PC-3 (cell line): ENCODE measurements at places on chromosomes 2 and 18.

DNA sequence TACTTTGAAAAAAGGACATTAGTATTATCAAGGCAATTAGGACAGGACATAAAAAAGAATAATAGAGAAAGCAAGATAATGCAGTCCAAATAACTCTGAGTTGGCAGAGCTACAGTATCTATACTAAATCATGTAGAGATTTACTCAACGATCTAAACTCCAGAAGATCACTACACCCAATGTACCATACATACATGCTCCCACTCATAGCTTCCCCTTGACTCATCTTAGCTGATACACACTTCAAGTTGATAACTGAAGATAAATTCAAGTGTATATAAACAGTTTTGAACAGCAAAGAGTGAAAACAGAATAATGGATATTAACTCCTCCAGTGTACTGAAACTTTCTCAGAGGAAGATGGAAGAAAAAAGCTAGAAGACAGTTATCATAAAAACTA, 78.5 kb downstream of the SESTD1 start:
- peak; percentile 1 for DNase-seq

DNA sequence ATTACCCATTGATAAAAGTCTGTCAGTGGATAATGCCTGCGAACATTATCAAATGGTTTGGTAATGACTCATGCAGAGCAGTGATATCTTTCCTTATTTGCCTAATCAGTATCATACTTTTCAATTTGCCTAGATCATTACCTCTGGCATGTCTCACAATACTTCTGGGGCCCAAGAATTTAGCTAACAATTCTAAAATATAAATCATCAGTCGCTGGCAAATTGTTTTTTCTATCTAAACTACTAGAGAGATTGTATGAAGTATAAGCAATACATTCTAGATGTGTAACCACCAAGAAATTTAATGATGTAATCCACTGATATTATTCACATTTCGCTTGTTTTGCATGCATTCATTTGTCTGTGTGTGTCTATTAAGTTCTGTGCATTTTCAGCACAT, 191.2 kb upstream of the CDH19 start:
- DNase-seq = no peak

DNA sequence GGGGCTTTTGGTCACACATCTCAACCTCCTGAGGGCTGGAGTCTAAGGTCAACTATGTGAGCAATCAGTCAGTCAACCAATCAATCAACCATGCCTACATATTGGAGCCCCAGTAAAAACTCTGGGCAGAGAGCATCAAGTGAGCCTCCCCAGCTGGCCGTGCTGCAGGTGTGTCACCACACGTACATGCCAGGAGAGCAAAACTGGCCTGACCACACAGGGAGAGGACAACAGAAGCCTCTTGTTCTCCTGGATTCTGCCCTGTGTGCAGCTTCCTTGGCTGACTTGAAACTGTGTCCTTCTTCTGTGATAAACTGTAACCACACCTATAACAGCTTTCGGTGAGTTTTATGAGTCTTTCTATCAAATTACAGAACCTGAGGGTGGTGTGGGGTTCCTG, 25.9 kb downstream of the GPR35 start:
- DNase-seq = peak; percentile 13

DNA sequence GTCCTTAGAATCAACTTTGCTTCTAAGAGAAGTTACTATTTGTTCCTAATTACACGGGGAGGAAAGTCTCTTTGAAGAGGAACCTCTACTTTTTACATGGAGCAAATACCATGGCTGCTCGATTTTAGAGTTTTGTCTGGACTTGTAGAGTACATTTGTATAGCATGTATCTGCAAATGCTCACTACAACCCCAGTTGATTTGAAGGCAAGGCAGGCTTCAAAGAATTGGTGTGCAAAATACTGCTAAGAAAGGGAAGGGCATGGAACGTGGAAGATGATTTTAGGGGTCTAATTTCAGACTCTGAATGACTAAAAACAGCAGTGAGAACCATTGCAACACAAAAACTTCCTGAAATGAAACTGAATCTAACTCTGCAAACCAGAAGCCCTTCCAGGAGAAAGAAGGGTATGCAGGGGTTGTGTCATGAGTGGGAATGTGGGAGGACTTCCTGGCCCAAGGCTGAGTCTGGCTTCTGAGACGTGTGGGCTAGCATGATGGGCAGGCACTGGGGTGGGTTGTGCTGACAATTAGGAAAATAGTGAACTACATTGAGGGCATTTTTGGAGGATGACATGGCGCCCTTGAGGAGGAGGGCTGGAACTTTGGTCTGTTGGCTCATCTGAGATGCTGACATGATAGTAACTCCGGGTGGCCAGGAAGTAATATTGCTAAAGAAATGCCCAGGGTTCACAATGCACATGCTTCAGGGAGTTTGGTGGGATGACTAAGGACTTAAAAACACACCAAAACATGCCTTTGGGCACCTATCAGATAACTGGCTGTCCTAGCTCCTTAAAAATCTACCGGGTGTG, 18.9 kb upstream of the IL1R2 start:
- DNase-seq = peak; percentile 79

DNA sequence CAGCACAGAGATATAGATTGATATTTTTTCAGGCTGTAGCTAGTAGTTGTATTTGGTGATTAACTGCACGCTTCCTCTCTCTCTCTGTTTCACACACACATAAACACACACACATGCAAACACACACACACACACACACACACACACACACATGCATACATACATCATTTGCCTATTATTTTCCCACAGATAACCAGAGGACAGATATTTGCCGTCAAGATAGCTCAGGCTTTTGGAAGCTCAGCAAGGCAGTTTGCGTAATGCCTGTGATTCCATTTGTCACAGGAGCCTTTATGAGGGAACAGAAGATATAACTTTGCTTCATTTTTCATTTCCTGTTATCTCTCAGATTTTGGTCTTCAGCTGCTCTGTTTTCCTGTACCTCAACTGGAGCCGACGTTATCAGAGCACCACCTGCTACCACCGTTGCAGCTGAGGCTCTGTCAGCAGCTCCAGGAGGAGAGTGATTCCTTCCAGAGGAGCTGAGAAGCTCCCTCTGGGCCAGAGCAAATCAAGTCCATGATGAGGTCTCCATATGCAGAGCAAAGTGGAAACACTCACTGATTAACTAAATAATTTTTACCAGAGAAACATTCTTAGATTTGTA, 341.9 kb upstream of the PIK3C3 start:
- no peak for DNase-seq

GRCh38 chr2:23722255-23722654, 204.7 kb downstream of the ATAD2B start:
- no peak for DNase-seq

DNA sequence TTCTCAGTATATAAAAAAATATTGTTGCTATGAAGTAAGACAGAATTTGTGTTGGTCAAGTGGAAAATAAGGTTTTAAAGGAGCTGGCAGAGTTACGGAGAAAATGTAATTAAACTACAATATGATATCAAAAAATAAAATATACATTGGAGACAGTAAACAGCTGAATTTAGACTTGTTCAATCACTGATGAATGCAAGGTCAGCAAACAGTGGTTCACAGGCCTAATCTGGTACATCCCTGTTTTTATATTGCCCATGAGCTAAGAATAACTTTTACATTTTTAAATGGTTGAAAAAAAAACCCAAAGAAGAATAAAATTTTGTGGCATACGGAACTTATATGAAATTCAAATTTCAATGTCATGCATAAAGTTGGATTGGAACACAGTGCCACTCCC, 131.0 kb upstream of the TRIB2 start:
- no peak for DNase-seq

DNA sequence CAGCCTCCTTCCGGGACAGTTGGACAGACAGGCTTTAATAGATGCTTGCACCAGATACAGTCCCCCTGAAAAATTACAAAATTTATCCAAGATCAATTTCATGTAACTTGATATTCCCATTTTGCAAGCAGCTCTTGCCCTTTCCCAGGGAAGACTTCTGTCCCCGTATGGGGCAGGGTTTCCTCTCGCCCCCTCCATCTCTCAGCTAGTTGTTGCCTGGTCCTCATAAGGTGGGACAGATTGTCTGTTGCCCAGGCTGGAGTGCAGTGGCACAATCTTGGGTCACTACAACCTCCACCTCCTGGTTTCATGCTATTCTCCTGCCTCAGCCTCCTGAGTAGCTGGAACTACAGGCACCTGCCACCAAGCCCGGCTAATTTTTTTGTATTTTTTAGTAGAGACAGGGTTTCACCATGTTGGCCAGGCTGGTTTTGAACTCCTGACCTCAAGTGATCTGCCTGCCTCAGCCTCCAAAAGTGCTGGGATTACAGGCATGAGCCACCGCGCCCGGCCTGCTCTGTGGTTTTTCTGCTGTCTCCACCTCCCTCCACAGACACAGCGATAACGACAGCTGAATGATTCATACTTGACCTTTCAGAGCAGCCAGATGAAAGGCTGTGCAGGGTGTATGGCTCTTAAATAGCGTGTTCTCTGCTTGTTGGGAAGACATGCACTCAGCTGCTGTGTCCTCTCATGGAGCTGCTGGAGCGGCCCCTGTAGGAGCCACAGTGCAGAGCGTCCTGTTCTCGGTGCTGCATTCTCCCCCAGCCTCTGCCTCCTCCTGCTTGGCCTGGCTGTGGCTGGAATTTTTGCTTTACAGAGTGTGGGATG, 61.4 kb downstream of the TTC39C start:
- DNase-seq = peak; percentile 81

GRCh38 chr2:25281522-25281921, 60.2 kb downstream of the DNMT3A start:
- no peak for DNase-seq

DNA sequence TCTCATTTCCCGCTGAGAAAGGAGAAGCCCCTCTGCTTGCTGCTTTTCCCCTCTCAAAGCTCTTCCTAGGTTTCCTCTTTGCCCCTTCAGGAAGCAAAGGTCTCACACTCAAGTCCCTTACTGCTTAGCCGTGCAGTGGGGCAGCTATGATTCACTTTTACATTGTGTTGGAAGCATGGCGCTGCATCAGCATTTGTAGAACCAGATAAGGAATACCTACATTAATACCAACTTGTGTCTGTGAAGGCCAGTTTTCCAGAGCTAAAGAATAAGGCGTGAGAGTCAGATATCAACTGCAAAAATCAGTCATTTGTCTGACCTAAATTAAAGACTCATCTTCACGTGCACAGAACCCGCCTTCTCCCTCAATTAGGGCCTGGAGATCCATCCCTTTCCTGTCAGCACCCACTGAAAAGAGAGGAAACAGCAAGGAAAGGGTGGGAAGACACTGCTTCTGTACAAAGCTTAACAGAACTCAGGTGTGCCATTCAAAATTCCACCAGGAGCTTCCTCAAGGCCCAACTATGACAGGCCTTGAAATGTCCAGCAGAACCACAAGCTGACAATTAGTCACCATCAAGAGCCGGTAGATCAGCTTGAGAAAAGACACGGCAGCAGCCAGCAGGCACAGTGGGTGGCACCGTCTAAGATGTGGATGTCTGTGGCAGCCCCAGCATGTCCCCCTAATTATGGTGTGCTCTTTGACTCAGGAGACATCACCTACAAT, 16.1 kb upstream of the XDH start:
- peak; percentile 23 for DNase-seq

DNA sequence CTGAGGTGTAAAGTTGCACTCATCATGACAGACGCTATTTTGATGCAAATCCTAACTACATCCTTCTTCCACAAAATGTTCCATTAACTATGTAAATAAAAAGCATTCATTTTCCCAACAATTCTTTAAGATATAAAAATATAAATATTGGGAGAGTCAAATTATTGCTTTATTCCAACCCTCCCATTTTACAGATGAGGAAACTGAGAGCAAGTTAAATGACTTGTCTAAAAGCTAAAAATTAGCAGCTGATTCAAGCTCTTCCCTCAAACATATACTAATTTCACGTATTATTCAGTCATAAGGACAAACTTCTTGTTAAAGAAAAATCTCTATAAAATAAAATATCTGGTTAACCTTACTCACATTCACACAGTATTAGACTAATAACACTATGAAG, 16.8 kb downstream of the KDSR start:
- DNase-seq = no peak

GRCh38 chr2:168825126-168825525, 22.7 kb downstream of the NOSTRIN start:
- no peak for DNase-seq

GRCh38 chr2:119010336-119010735, 68.3 kb downstream of the MARCO start:
- no peak for DNase-seq

- no peak for DNase-seq
Observed at GRCh38 chr18:55419947-55420664, 167.9 kb downstream of the TCF4 start.

- no peak for DNase-seq
Observed at GRCh38 chr2:188378371-188378950, 86.8 kb downstream of the GULP1 start.

GRCh38 chr18:79771446-79772107, 26.2 kb upstream of the KCNG2 start:
- DNase-seq = no peak
